ENCODE measurements at places on chromosomes 4 and X.

DNA sequence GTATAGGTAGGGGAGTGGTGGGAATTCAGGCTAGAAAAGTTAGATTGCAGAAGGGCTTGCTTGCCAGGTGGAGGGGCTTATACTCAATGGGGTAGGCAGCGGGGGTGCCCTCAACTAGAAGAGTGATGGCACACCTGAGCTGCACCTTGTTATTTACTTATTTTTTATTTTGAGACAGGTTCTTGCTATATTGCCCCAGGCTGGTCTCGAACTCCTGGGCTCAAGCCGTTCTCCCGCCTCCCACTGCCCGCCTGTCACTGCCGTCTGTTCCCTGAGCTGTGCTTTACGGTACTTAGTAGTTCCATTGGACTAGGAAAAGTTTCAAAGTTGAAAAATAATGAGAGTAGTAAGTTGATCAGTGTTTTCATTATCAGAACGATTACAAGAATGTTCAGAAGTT is 2.0 kb downstream of the ZFX start:
- DNase-seq = no peak

- DNase-seq = no peak
These were observed 12.4 kb upstream of the ARHGAP36 start for GRCh38 chrX:131045726-131046125.

- no peak for DNase-seq
These were observed 97.1 kb downstream of the LDB2 start for GRCh38 chr4:16801356-16801755.

GRCh38 chrX:102067966-102068723 is 57.3 kb upstream of the TCEAL2 start:
- no peak for DNase-seq

DNA sequence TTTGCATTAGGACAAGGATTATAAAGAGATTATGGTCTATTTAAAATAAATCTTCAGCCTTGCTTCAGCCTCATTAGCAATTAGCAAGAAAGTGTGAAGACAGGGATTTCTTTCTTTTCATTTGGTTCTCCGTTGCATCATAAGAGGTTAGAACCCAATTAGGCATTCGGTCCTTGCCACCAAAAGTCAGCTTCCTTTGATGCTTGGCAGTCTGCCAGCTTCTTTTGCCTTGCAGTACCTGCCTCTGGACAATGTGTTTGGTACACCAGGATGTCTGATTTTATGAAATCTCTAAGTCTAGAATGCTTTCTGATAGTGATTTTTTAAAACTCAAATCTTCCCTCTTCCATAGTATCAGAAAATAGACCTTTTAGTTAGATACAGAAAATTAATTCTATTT is 12.4 kb downstream of the SMIM20 start:
- no peak for DNase-seq

DNA sequence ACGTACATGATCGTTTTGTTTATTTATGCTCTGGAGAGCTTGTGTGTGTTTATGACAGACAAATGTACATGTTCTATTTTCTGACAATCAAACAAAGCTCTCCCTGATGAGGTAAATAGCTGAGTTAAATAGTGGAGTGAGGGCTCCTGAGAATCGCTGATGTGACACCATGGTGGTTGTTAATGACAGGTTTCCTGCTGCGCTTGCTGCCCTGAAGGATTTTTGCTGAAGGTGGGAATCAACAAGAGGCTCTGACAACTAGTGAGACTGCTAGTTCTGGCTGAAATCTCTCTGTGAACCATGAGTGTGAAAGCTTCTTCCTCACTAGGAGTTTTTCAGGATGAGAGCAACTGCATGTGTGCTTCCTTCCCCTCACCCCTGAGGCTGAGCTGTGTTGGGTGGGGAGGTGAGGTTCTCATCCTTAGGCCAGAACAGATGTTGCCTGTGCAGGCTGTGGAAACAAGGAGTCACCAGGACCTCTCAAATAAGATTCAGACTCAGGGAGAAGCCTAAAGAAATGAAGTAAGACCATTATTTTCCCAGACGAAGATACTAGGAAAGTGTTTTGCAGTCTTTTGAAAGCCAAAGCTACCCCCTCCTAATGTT is 173.4 kb upstream of the JADE1 start:
- DNase-seq = no peak

Measured in activated CD8-positive, alpha-beta memory T cell treated with anti-CD3 and anti-CD28 coated beads, Interleukin-2, amount 50 U/mL, for 4 hours (primary cell).